ENCODE measurements at places on chromosomes 6 and 20.

DNA sequence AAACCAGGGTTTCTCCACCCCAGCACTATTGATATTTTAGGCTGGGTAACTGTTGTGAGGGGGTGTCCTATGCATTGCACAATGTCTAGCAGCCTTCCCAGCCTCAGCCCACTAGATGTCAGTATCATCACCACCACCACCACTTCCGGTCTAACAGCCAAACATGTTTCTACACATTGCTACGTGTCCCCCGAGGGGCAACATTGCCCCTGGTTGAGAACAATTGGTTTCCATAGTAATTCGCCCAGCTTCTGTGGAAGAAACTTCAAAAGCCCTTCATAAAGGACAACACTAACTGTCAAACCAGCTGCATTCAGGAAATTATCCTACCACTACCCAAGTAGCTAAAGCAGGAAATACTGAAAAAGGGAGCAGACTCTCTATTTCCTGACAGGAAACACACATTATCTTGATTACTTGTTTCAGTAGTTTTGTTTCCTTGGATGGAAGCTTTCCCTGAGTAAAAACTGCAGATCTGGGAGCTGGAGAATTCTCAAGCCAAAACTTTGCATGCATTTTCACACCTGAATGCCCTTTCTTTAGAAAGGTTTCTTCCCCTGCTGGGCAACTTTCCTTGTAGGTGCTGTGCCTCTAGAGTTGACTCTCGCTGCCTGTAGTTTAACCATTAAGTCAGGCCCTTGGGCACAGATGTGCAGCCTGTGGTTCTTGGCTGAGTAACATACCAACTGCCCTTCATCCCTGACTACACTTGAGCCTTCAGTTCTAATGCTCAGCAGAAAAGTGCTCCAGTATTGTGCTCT is 23.6 kb downstream of the PKHD1 start:
- no peak for DNase-seq

DNA sequence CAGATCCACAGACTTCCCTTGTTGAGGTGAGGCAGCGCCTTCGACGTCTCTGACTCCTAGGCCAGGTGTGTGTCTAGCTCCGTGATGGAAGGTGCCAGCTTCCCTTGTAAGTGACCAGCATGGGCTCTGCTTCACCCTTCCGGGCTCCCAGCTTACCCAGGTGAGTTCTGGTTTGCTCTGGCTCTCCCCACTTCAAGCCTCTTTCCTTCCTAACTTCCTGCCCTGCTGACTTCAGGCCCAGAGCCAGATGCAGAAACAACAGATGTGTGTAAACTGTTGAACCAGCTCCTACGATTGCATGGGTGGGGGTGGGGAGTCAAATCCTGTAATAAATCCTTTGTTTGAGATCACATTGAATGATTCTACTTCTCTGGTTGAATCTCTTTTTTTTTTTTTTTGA is 51.6 kb upstream of the BMP6 start:
- DNase-seq, result no peak

DNA sequence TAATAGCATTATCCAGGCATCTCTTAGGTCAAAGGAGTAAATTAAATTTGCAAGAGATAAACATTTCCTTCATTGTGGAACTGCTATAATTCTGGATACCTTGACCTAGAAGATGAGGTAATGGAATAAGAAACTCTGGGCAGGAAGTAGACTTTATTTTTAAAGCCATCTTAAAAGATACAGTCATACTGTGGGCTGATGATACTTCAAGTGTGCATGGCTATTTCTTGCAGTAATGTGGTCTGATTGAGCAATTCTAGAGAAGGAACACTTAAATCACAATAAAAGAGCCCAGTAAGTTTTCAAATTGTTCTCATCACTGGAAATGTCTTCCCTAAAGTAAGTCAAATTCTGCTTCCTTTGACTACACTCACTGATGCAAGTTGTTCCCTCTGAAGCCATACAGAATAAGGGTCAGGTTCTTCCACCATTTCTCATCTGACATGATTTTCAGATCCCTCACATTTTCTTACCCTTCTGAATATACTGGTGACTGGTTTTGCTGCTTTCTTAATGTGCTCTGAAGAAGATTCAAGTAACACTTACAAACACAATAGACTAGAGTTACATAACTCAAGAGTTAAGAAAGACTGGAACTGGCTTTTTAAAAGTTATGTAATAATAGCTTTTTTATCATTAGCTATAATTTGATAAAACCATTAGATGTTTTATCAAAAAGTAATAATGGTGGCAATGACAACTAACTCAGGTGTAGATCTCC is 62.6 kb upstream of the TMEM244 start:
- no peak for DNase-seq

DNA sequence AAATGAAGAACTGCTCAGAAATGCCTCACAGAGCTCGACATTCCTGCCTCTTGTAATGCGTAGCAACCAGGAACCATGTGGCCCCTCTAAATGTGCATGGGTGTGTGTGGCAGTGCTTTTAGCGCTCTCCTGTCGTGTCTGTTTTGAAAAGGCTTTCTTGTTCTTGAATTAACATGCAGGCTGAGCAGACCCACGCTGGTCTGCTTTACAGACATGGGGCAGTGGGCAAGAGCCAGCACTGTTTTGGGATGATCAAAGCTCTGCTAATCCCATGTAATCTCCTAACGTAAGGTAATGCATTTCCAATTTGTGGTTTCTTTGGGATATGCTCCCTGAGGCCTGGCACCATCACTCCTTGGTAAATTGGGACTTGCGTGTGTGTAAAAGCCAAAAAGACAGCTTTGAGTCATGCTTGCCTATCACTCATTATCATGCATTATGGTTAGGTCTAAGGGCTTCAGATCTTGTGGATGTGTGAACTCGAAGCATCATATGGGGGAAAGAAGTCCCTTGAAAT is 11.8 kb downstream of the RIPOR2 start:
- DNase-seq, result no peak

DNA sequence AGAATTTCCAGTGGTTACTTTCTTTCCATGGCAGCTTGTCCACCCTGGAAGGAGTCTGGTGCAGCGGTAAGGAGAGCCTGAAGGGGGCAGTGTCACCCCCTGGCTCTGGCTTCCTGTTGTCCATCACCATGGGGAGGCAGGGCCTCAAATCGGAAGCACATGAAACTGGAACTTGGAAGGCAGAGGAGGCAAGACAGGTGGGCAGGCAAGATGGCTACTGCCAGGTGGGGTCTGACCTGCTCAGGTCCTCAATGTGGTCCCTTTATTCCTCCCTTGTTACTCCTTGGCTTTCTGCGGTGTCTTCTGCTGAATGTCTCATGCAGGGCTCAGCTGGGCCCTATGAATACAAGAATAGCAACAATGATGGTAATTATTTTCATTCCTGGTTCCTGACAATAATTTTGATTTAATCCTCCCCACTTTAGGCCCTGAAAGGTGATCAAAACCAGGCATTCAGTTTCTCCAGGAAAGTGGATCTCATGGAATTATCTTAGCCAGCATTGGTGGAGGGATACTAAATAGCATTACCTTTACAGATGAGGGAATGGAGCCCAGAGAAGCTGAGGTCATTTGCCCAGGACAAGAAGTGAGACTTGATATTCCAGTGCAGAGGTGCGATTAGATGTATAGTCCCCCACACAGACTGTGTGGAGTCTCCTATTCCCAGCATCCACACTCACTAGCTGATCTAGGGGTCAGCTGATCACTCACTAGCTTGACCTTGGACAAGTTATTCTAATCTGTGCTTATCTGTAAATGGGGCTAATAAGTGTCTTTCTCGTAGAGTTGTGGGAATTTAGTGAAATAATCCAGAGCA is 17.6 kb upstream of the SNAI1 start:
- DNase-seq, result peak; percentile 32

GRCh38 chr20:46631212-46631869 is 19.9 kb downstream of the SLC13A3 start:
- DNase-seq, result no peak

- DNase-seq, result no peak
Observed at GRCh38 chr6:13272131-13273046, 55.9 kb downstream of the TBC1D7 start.

- no peak for DNase-seq
Observed at GRCh38 chr20:54228841-54229240, 21.0 kb downstream of the PFDN4 start.

- no peak for DNase-seq
Observed at GRCh38 chr20:58254890-58255289, 26.4 kb upstream of the ANKRD60 start.

- no peak for DNase-seq
Observed at GRCh38 chr6:80967609-80968008, 784.9 kb downstream of the TENT5A start.

DNA sequence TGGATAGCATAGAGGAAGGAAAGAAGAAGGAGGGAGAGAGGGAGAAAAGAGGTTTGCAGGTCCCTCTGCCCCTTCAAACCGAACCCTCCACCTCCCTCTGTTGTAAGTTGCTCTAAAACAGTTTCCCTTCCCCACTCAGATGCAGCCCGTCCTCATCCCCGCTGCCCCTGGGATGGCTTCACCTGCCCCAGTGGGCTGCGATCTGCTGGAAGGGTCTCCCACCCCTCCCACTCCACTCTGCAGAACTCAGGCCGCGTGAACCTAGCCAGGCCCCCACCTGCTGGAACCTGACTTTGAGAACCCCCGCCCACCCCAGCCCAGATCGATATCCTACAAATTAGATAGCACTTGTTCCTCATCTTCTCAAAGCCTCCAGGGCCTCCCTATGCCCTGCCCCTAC is 190.8 kb downstream of the DLL1 start:
- no peak for DNase-seq

DNA sequence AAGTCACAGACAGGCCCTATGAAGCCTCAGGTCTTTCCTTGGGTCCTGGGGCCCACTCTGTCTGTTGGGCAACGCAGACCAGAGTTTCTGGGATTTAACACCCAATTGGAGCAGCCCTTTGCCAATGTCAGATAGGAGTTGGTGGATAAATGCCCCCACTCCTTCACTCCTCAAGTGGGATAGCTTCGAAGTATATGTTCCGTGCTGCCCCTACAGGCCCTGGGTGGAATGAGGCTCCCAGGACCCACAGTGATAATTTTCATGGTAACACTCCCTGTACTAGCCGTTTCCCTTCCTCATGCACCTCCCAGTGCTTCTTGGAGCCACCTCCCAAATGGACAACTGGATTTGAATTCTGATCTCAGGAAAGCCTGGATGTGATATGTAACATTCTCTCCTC is 145.4 kb downstream of the FOXA2 start:
- DNase-seq, result no peak

GRCh38 chr6:6218759-6219085 is 101.7 kb downstream of the F13A1 start:
- DNase-seq, result no peak

DNA sequence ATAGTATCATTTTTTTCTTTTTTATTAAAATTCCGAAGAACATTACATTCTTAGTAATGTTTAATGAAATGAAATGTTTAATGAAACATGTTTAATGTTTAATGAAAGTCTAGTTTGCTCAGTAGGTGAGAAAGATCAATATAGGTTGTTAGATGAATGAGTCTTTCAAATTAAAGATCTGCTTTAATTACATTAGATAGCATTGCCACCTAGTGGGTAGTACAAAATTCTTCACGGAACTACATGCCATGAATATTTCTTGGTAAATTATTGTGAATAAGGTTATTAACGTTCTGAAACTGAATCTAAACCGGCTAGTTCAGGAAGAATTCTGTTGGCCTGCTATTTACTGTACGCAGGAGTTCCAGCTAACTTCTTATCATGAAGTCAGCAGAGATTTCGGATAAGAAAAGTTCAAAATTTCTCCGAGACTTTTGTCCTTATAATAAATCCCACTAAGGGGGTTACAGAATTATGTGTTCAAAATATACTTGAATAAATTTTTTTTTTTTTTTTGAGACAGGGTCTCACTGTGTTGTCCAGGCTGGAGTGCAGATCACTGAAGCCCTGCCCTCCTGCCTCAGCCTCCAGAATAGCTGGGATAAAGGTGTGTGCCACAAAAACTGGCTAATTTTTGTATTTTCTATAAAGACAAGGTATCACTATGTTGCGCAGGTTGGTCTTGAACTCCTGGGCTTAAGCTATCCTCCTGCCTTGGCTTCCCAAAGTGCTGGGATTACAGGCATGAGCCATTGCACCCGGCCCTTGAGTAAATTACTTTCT is 7.9 kb upstream of the GMNN start:
- no peak for DNase-seq

- DNase-seq, result no peak
Observed at GRCh38 chr20:36322131-36322530, 16.0 kb downstream of the DLGAP4 start.

- DNase-seq, result no peak
Observed at GRCh38 chr6:74277777-74278186, 581.8 kb downstream of the CD109 start.

DNA sequence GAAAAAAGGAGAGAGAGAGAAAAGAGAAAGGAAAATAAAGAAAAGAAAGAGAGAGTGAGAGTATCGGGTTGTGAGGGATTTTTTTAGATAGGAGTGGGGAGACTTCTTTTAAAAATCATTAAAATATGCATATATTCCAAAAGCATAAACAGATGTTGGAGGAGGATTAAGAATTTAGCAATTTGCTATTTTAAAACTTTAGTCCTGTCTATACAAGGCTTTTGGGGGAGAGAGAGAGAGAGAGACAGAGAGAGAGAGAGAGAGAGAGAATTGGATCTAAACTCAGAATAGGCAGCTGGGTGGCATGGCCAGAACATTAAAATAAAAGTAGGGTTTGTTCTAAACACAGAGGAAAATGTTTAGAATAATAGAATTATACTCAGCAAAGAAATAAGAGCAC is 72.1 kb downstream of the SOD2 start:
- no peak for DNase-seq

GRCh38 chr20:2942439-2942838 is 69.2 kb downstream of the PTPRA start:
- DNase-seq, result no peak

DNA sequence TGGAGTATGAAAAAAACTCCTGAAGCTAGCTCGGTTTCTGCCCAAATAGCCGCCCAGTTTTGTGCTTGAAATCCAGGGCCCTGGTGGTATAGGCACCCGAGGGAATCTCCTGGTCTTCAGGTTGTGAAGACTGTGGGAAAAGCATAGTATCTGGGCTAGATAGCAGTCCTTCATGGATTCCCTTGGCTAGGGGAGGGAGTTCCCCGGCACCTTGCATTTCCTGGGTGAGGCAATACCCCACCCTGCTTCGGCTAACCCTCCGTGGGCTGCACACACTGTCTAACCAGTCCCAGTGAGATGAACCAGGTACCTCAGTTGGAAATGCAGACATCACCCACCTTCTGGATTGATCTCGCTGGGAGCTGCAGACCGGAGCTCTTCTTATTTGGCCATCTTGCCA is 184.5 kb upstream of the SLC35B3 start:
- no peak for DNase-seq

- DNase-seq, result no peak
Observed at GRCh38 chr20:51272401-51272800, 249.5 kb upstream of the KCNG1 start.

DNA sequence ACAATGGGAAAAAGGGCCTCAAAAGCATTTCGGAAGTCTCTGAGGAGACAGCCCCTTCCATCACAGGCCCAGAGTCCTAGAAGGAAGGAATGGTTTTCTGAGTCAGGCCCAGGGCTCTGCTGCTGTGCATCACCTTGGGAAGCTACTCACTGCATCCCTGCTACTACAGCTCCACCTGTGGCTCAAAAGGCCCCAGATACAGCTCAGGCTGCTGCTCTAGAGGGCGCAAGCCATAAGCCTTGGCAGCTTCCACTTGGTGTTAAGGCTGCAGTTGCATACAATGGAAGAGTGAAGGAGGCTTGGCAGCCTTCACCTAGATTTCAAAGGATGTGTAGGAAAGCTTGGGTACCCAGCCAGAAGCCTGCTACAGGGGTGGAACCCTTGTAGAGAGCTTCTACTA is 54.8 kb downstream of the MEI4 start:
- DNase-seq, result no peak

- DNase-seq, result no peak
Observed at GRCh38 chr6:78594668-78595066, 272.7 kb upstream of the IRAK1BP1 start.

- DNase-seq, result no peak
Observed at GRCh38 chr6:160275511-160276003, 16.9 kb upstream of the SLC22A2 start.
